Fibroblast of lung (primary cell): ENCODE measurements at places on chromosomes 13 and 19. TPM values are rescaled to one million over a fixed set of nuclear protein-coding genes. Genes with fewer than 3 reads are reported as not detected.

DACH1 gene
- total RNA-seq, result 0.26 and 0.33 TPM in 2 replicates

PEG3 gene
- total RNA-seq, result 3.9 and 5.6 TPM in 2 replicates

ADGRE1 gene
- total RNA-seq, result under 0.01 TPM in 1 of 2 replicates, not detected in the other

PLVAP gene
- total RNA-seq, result not detected in 2 replicates
